Mesenteric fat pad (tissue), 1 donor: ENCODE measurements at places on chromosomes 5 and 9. TPM values are rescaled to one million over a fixed set of nuclear protein-coding genes. Genes with fewer than 3 reads are reported as not detected.

SOX30 gene
- total RNA-seq: not detected

GEMIN5 gene
- 20.1 TPM for total RNA-seq

CAMK2A gene
- total RNA-seq: not detected

MAMDC2 gene
- total RNA-seq: 3.7 TPM

ELAVL2 gene
- not detected for total RNA-seq

ZNF454 gene
- total RNA-seq: 1.8 TPM

GMCL2 gene
- total RNA-seq: not detected

LCN1 gene
- 2.3 TPM for total RNA-seq

SH3RF2 gene
- total RNA-seq: 1.6 TPM

CCNO gene
- total RNA-seq: not detected

PURA gene
- 23.5 TPM for total RNA-seq

RGP1 gene
- total RNA-seq: 25.0 TPM

ALDH7A1 gene
- total RNA-seq: 25.1 TPM

TRIP13 gene
- total RNA-seq: 1.2 TPM

POLR3G gene
- 1.7 TPM for total RNA-seq

LHX2 gene
- total RNA-seq: 0.80 TPM

SPINK14 gene
- not detected for total RNA-seq

PTGS1 gene
- 16.5 TPM for total RNA-seq

SYK gene
- 26.7 TPM for total RNA-seq

FAM153A gene
- 1.0 TPM for total RNA-seq

SCGB3A2 gene
- not detected for total RNA-seq
